SJCRH30 (cell line): ENCODE measurements at places on chromosomes 2 and 18. TPM values are rescaled to one million over a fixed set of nuclear protein-coding genes. Genes with fewer than 3 reads are reported as not detected.

DNA sequence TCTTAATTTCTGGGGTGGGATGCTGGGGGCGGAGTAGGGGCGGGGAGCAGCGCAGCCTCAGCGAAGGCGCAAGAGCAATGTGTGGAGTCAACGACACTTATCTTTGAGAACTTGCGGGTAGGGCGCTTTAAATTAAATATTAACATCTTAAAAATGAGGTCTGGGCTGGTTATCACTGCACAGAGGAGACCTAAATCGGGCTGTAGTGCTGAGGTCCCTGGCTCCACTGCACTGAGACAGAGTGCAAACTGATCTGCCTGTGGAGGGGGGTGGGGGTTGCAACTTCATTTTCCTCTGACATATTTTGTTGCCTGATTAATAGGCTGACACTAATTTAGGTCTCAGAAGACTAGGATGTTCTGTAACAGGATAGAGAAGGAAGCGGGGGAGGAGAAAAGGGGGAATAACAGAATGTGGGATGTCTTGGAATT lies 253.0 kb upstream of the FANCL start:
- H3K4me1 ChIP-seq: no peaks in the 10 kb centered on the region
- H3K36me3 ChIP-seq: no peaks in the 10 kb centered on the region
- no peak overlapping the region for H3K4me3 ChIP-seq
- no peak for DNase-seq
- no peak overlapping the region for H3K27ac ChIP-seq
- 0 out of 2 replicates have a peak, but pooled peaks cover 2% of the 10 kb centered on the region for H3K27me3 ChIP-seq

DNA sequence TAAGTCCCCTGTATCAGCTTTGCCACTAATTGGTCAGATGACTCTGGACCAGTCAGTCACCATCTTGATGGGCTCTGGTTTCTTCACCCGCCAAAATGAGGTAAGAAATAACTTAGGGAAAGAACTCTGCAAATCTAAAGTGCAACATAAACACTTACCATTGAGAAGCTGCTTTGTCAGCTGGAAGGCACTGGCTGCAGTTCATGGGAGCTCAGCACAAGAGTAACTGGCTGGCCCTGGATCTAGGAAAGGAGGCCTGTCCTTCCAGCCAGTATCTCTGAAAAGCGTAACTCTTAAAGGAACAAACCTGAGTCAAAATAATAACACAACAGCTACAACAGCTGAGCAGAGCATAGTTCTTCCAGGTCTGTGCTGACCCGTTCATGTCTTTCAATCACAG lies 123.9 kb downstream of the CACNB4 start:
- H3K4me1 ChIP-seq: peaks cover 4% of the 10 kb centered on the region; the same call in 1 of the 2 replicates
- DNase-seq: no peak
- no peak overlapping the region for H3K27ac ChIP-seq
- H3K36me3 ChIP-seq: no peaks in the 10 kb centered on the region
- H3K27me3 ChIP-seq: no peaks in the 10 kb centered on the region

Gene MC4R
- total RNA-seq: not detected in 2 replicates

GRCh38 chr2:158006961-158007719 lies 94.5 kb upstream of the UPP2 start:
- DNase-seq: no peak
- no peak overlapping the region for H3K4me3 ChIP-seq
- H3K36me3 ChIP-seq: no peaks in the 10 kb centered on the region
- H3K4me1 ChIP-seq: no peaks in the 10 kb centered on the region
- no peak overlapping the region for H3K27ac ChIP-seq
- H3K27me3 ChIP-seq: no peaks in the 10 kb centered on the region

GRCh38 chr2:127511917-127512316 lies 14.4 kb downstream of the IWS1 start:
- no peaks in the 10 kb centered on the region for H3K27me3 ChIP-seq
- peaks cover 13% of the 10 kb centered on the region for H3K4me1 ChIP-seq
- H3K4me3 ChIP-seq: no peak overlapping the region
- DNase-seq: no peak

- no peak overlapping the region for H3K4me3 ChIP-seq
- DNase-seq: no peak
- no peaks in the 10 kb centered on the region for H3K4me1 ChIP-seq
- H3K27me3 ChIP-seq: no peaks in the 10 kb centered on the region
- H3K36me3 ChIP-seq: no peaks in the 10 kb centered on the region
Measured at GRCh38 chr2:145137901-145138300, 618.0 kb upstream of the ZEB2 start.

DNA sequence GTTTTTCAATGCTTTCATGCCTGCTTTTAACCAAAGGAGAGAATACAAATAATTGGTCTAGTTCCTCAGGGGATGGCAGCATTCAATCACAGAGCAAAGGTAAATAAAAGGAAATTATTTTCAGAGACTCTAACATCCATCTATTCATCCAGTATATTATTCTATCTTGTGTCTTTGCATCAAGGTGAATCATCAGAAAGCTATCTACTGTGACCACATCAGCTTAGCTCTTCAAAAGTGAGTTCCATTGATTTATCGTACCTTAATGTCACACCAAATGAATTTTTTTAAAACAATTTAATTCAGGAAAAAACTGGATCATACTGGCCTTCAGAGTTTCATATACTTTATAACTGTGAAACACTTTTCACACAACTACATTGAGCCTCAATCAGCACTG lies 66.1 kb downstream of the CHN1 start:
- H3K36me3 ChIP-seq: 0 out of 2 replicates have a peak, but pooled peaks cover 2% of the 10 kb centered on the region
- no peak overlapping the region for H3K27ac ChIP-seq

Gene LRRTM1
- 0.05 TPM in 1 of 2 replicates, not detected in the other for total RNA-seq

GRCh38 chr18:10771053-10771709 lies 245.4 kb downstream of the NAPG start:
- no peaks in the 10 kb centered on the region for H3K27me3 ChIP-seq
- no peak overlapping the region for H3K4me3 ChIP-seq
- H3K36me3 ChIP-seq: no peaks in the 10 kb centered on the region
- DNase-seq: no peak

- DNase-seq: no peak
- H3K27me3 ChIP-seq: no peaks in the 10 kb centered on the region
- H3K4me3 ChIP-seq: no peak overlapping the region
- H3K27ac ChIP-seq: no peak overlapping the region
- no peaks in the 10 kb centered on the region for H3K4me1 ChIP-seq
Measured at GRCh38 chr18:27847412-27847811, 329.5 kb downstream of the CDH2 start.

GRCh38 chr18:34084635-34085034 lies 140.1 kb downstream of the NOL4 start:
- H3K27me3 ChIP-seq: no peaks in the 10 kb centered on the region
- H3K4me3 ChIP-seq: no peak overlapping the region
- no peak for DNase-seq
- H3K4me1 ChIP-seq: no peaks in the 10 kb centered on the region
- H3K36me3 ChIP-seq: no peaks in the 10 kb centered on the region

Gene CFAP221
- total RNA-seq: not detected in 2 replicates

Gene POTEC
- total RNA-seq: not detected in 2 replicates

Gene PTPRM
- 10.1 and 11.0 TPM in 2 replicates for total RNA-seq

DNA sequence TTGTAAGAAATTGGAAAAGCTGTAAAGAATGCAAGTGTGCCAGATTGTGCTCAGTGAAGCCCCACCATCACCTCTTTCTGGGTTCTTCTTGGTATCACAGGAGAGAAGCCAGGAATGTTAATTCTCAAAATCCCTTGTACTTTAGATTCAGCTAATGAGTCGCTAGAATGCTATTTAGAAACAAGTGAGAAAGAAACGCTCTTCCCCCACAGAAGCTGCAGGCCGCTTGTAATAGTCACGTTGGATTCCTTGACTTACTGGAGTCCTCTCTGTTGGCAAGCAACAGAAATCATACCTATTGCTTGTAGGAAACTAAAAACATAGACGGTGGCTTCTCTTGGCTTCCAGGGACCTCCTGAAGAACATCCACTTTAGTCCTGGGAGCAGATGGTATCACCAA lies 375.6 kb upstream of the LRATD1 start:
- no peaks in the 10 kb centered on the region for H3K27me3 ChIP-seq
- no peak overlapping the region for H3K27ac ChIP-seq
- H3K4me1 ChIP-seq: no peaks in the 10 kb centered on the region
- no peak for DNase-seq
- H3K36me3 ChIP-seq: no peaks in the 10 kb centered on the region

GRCh38 chr2:226583715-226584114 lies 215.9 kb downstream of the IRS1 start:
- H3K4me1 ChIP-seq: peaks cover 12% of the 10 kb centered on the region
- no peaks in the 10 kb centered on the region for H3K36me3 ChIP-seq
- no peak overlapping the region for H3K27ac ChIP-seq
- H3K27me3 ChIP-seq: no peaks in the 10 kb centered on the region

Gene CPO
- not detected in 2 replicates for total RNA-seq

Gene RAB6C
- not detected in 2 replicates for total RNA-seq
